ENCODE measurements at places on chromosomes 7 and 10. TPM values are rescaled to one million over a fixed set of nuclear protein-coding genes. Genes with fewer than 3 reads are reported as not detected.

DNA sequence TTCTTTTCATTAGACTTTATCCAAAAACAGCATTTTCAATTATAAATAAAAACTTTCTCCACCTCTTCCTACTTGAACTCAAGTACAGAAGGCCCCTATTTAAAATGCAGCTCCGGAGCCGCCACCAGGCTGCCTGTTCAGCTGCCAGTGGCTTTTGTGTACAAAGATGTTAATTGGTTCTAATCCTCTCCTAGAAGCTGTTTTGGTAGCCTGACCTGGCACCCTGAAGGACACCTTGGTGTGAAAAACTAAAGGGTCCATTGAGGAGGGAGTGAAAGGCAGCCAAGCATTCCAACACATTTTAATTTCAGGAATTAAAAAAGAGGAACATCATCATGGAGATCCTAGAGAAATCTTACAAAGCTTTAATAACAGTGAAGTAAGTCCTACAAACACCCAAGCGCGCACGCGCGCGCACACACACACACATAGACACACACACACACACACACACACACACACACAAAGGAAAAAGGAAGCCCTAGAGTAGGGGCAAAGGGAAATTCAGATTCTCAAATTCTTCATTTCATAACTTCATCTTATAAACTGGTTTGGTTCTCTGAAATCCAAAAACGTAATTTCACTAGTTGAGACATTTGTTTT lies 41.4 kb downstream of the VAX1 start:
- no peaks in the 10 kb centered on the region for H3K27me3 ChIP-seq
- no peaks in the 10 kb centered on the region for H3K4me1 ChIP-seq
- no peaks in the 10 kb centered on the region for H3K36me3 ChIP-seq
- DNase-seq: no peak
- no peak overlapping the region for H3K27ac ChIP-seq

- no peaks in the 10 kb centered on the region for H3K4me1 ChIP-seq
- H3K36me3 ChIP-seq: peaks cover 12% of the 10 kb centered on the region
- no peaks in the 10 kb centered on the region for H3K27me3 ChIP-seq
- H3K4me3 ChIP-seq: no peak overlapping the region
- no peak for DNase-seq
Measured at GRCh38 chr10:127428385-127428980, 120.6 kb upstream of the NPS start.

- H3K27ac ChIP-seq: no peak overlapping the region
- H3K4me3 ChIP-seq: no peak overlapping the region
- no peaks in the 10 kb centered on the region for H3K27me3 ChIP-seq
- peaks cover 3% of the 10 kb centered on the region for H3K4me1 ChIP-seq
Measured at GRCh38 chr10:111209692-111210091, 132.9 kb downstream of the ADRA2A start.

GRCh38 chr7:155864991-155865690 lies 52.9 kb upstream of the SHH start:
- H3K4me1 ChIP-seq: no peaks in the 10 kb centered on the region
- H3K36me3 ChIP-seq: no peaks in the 10 kb centered on the region
- peak; percentile 13 for DNase-seq
- no peaks in the 10 kb centered on the region for H3K27me3 ChIP-seq
- no peak overlapping the region for H3K27ac ChIP-seq

GRCh38 chr10:19929506-19930140 lies 113.4 kb downstream of the PLXDC2 start:
- DNase-seq: no peak
- no peaks in the 10 kb centered on the region for H3K27me3 ChIP-seq
- peaks cover 5% of the 10 kb centered on the region for H3K4me1 ChIP-seq
- no peak overlapping the region for H3K4me3 ChIP-seq
- no peak overlapping the region for H3K27ac ChIP-seq
- no peaks in the 10 kb centered on the region for H3K36me3 ChIP-seq

DNA sequence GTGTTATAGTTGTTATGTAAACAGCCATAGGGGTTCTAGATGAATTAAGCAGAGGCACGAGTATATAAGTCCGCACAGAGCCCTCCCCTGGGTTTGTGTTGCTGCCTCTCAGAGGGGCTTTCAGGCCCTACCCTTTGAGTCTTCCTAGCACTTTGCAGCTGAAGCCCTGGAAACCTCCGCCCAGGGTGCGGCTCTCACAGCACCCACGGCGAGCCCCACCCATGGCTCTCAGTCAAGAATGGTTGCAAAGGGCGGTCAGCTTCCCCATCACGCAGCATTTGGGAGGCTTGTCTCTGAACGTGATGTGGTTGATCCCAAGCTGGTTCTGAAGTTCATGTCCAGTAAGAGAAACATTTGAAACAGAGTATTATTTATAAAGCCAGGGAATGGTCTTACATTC lies 18.8 kb upstream of the INSIG1 start:
- H3K4me1 ChIP-seq: peaks cover 6% of the 10 kb centered on the region
- DNase-seq: no peak
- no peak overlapping the region for H3K4me3 ChIP-seq
- H3K27me3 ChIP-seq: no peaks in the 10 kb centered on the region

GRCh38 chr10:75613685-75614504 lies 182.5 kb downstream of the LRMDA start:
- no peak overlapping the region for H3K4me3 ChIP-seq
- H3K27ac ChIP-seq: no peak overlapping the region
- no peaks in the 10 kb centered on the region for H3K27me3 ChIP-seq
- no peaks in the 10 kb centered on the region for H3K36me3 ChIP-seq
- H3K4me1 ChIP-seq: peaks cover 2% of the 10 kb centered on the region

- no peak overlapping the region for H3K4me3 ChIP-seq
- no peaks in the 10 kb centered on the region for H3K27me3 ChIP-seq
- DNase-seq: no peak
- no peak overlapping the region for H3K27ac ChIP-seq
Measured at GRCh38 chr7:141335164-141335563, 216.0 kb upstream of the AGK start.

- no peaks in the 10 kb centered on the region for H3K27me3 ChIP-seq
- H3K27ac ChIP-seq: no peak overlapping the region
- DNase-seq: no peak
- no peak overlapping the region for H3K4me3 ChIP-seq
- no peaks in the 10 kb centered on the region for H3K4me1 ChIP-seq
- no peaks in the 10 kb centered on the region for H3K36me3 ChIP-seq
Measured at GRCh38 chr7:88429382-88429781, 122.7 kb upstream of the STEAP4 start.

DNA sequence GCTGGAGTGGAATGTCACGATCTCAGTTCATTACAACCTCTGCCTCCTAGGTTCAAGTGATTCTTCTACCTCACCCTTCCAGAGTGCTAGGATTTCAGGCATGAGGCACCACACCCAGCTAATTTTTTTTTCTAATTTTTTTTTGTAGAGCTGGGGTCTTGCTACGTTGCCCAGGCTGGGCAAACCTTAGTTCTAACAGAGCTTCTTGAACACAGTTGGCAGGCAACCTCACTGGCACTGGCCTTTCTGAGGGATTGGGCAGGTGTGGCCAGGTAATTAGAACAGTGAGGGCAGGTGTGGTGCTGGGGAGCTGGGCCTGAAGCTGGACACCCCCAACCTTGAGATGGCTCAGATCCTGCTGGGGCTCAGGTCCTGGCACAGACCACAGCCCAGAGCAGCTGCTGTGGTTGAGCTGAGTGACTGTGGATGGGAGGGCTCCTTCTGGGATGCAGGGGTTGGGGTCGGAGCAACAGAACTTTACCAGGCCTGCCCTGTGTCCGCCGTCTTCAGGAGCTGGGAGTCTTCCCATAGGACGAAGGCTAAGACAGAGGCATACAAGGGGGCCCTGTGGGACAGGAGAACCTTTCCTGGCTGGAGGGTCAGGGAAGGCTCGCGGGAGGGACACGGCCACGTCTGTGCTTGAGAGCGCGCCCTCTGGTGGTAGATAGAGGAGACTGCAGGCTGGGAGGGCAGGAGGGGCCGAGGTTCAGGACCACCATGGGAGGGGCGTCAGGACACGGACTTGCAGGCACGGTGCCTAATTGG lies 48.2 kb downstream of the COL26A1 start:
- peaks cover 7% of the 10 kb centered on the region for H3K4me1 ChIP-seq
- no peak overlapping the region for H3K27ac ChIP-seq
- no peaks in the 10 kb centered on the region for H3K36me3 ChIP-seq

DNA sequence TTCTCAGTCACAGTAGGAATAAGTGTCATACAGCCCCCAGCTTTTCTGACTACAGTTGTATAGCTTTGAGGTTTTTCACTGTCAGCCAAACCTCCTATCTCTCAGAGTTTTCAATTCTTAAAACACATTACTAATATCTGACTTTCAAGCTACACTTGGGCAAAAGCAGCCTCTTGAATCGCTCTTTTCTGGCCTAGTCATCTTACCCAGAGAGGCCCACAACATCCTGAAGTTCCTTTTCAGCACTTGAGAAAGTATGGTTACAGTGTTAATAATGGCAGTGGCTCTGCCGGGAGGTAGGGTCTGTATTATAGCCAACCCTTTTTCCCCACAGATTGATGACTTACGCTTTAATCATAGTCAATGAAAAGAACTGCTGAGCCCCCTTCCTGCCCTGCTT lies 181.0 kb downstream of the LRRC4 start:
- DNase-seq: no peak
- H3K36me3 ChIP-seq: peaks cover 5% of the 10 kb centered on the region
- H3K4me3 ChIP-seq: no peak overlapping the region
- no peaks in the 10 kb centered on the region for H3K27me3 ChIP-seq

GRCh38 chr7:34396437-34397064 lies 261.5 kb upstream of the NPSR1 start:
- no peaks in the 10 kb centered on the region for H3K36me3 ChIP-seq
- H3K27me3 ChIP-seq: no peaks in the 10 kb centered on the region
- H3K4me3 ChIP-seq: no peak overlapping the region
- H3K4me1 ChIP-seq: no peaks in the 10 kb centered on the region

DNA sequence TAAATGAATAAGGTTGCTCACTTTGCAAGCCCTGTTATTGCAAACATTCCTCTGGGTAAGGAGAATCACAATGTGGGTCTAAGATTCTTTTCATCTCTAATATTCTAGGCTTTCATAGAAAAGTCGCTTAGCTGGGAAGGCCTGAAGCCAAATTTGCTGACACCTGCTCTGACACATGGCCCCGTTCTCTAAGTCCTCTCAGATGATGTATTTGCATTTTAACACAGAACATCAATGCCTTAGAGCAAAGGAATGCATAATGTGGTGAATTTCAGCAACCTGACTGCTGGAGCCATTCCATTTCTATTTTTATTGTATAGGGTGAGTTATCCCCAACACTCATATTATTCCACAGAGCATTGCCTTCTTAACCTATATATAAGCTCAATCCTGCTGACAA lies 682.1 kb upstream of the NRP1 start:
- H3K4me3 ChIP-seq: no peak overlapping the region
- H3K27me3 ChIP-seq: no peaks in the 10 kb centered on the region
- no peaks in the 10 kb centered on the region for H3K36me3 ChIP-seq
- no peak for DNase-seq
- H3K27ac ChIP-seq: no peak overlapping the region
- no peaks in the 10 kb centered on the region for H3K4me1 ChIP-seq

DNA sequence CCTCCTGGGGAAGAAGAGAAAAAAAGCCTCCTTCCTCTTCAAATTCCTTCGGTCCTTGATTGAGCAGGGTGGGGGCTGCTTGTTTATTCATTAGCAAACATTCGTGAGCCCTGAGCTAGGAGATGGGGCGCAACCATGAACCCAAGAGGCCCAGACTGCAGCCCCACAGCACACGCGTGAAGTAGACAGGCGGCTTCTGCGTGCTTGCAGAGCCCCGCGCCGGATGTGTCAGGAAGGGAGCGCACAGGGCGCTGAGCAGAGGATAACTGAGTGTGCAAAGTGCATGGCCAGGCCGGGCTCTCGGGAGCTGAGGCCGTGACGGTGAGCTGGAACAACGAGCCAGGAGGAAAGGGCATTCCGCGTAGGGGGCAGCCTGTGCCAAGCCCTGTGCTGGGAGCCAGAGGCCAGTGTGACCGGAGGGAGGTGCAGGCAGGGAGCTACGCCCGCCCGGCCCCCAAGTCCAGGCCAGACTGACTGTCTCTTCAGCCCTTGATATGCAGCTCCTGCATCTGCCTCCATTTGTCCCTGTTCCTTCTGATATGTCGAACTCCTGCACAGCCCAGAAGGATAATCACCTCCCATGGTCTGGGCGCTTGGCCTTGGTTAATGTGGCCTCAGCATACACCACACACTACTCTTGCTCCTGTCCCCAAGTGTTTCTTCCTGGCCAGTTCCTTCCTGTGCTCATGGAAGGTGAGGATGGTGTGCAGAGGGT lies 4.6 kb downstream of the FOXL3 start:
- no peaks in the 10 kb centered on the region for H3K36me3 ChIP-seq
- DNase-seq: no peak
- no peak overlapping the region for H3K4me3 ChIP-seq
- H3K27ac ChIP-seq: no peak overlapping the region
- no peaks in the 10 kb centered on the region for H3K4me1 ChIP-seq

GRCh38 chr10:123402656-123403055 lies 248.5 kb downstream of the BUB3 start:
- H3K27ac ChIP-seq: no peak overlapping the region
- no peaks in the 10 kb centered on the region for H3K27me3 ChIP-seq
- no peak for DNase-seq
- H3K36me3 ChIP-seq: no peaks in the 10 kb centered on the region
- no peak overlapping the region for H3K4me3 ChIP-seq

GRCh38 chr10:80283536-80284199 lies 5.8 kb downstream of the MAT1A start:
- no peak for DNase-seq
- H3K4me3 ChIP-seq: no peak overlapping the region
- H3K36me3 ChIP-seq: no peaks in the 10 kb centered on the region
- no peaks in the 10 kb centered on the region for H3K4me1 ChIP-seq

DNA sequence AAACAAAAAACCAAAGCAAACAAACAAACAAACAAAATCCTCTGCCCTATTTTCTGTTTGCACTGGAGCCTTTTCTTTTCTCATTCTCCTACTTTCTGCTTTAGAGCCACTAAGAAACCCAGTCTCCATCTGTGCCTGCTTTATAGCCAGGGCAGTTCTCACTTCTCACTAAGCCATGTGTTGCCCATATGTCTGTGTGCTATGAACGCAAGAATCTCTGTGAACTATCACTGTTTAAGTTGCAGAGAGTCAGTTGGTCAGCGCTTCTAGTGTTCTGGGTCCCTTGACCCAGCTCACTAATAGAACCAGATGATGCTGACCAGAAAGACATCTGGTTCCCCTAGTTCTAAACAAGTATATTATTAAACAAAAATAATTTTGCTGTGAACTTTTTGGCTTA lies 81.4 kb downstream of the FAM185A start:
- no peaks in the 10 kb centered on the region for H3K4me1 ChIP-seq
- H3K27ac ChIP-seq: no peak overlapping the region
- H3K4me3 ChIP-seq: no peak overlapping the region
- no peak for DNase-seq
- peaks cover 3% of the 10 kb centered on the region for H3K36me3 ChIP-seq

DNA sequence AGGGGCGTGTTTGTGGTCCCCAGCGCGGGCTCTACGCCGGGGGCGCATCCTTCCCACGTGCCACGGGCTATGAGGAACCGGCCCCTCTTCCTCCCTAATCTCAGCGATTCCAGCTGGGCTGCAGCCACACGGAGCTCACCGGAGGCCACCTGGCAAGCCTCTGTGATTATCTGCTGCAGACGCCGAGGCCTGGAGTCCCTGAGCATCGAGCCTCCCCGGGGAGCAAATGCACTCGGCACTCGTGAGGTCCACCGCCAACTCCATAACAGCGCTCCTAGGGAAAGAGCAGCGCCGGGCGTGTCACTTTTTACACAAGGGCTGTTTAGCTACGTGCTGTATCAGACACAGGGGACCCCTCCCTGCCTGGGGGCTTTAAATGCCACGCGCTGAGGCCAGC lies 101.2 kb downstream of the DYNC2I1 start:
- H3K27me3 ChIP-seq: no peaks in the 10 kb centered on the region
- no peak for DNase-seq
- no peaks in the 10 kb centered on the region for H3K36me3 ChIP-seq

Gene LRCH4
- total RNA-seq: 34.5 TPM

Gene PCLO
- 3.2 TPM for total RNA-seq

Gene UFSP1
- total RNA-seq: 4.8 TPM

Gene TWIST1
- total RNA-seq: 0.31 TPM

Gene OR6B1
- not detected for total RNA-seq

Gene TEX47
- not detected for total RNA-seq

Gene ALDH18A1
- total RNA-seq: 122 TPM

Gene CYP2C18
- 0.13 TPM for total RNA-seq

Gene CALML3
- total RNA-seq: not detected

Gene SMO
- total RNA-seq: 61.2 TPM

Data from H1 (cell line).